CD8-positive, alpha-beta memory T cell (primary cell): ENCODE measurements at places on chromosomes 7 and 10. TPM values are rescaled to one million over a fixed set of nuclear protein-coding genes. Genes with fewer than 3 reads are reported as not detected.

Gene EXOC4
- total RNA-seq = 50.3 TPM

DNA sequence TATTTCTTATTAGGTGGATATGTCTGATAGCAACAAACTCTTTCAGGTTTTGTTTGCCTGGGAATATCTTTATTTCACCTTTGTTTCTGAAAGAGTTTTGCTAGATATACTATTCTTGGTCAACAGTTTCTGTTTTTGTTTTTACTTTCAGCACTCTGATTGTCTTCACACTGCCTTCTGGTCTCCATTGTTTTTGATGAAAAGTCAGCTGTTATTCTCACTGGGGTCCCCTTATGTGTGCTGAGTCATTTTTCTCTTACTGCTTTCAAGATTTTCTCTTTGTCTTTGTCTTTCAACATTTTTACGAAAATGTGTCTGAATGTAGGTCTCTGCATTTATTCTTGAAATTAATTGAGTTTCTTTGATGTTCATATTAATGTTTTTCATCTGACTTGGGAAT, 15.2 kb upstream of the RASSF4 start:
- DNase-seq = no peak

DNA sequence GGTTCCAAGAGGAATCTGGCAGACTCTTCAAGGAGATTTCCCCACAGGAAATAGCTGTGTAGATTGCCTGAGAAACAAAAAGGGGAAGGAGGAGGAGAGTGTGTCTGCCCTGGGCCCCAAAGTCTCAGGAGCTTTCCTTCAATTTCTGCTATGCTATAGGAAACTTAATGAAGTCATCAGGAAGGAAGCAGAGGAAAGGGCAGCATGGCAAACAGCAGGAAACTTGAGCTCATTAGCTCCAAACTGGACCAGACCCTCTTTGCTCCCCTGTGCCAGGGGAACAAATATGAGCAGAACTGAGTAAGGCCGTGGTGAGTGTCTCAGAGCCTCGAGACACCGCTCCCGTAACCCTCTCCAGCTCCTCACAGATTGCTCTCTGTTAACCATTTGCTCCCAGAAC, 4.8 kb upstream of the KCNIP2 start:
- DNase-seq = no peak

GRCh38 chr7:78082556-78082955, 284.0 kb downstream of the PHTF2 start:
- DNase-seq = no peak

GRCh38 chr10:102612964-102613275, 31.4 kb upstream of the TRIM8 start:
- no peak for DNase-seq

GRCh38 chr10:77582710-77583115, 54.9 kb downstream of the KCNMA1 start:
- no peak for DNase-seq
